ENCODE measurements at places on chromosomes 6 and 20.

- no peak for DNase-seq
Observed at GRCh38 chr6:159012201-159012600, 12.2 kb upstream of the RSPH3 start.

- no peak for DNase-seq
Observed at GRCh38 chr6:101296169-101296960, 97.1 kb upstream of the GRIK2 start.

- no peak for DNase-seq
Observed at GRCh38 chr6:32082478-32082877, 26.7 kb downstream of the TNXB start.

- no peak for DNase-seq
Observed at GRCh38 chr20:61976263-61976643, 89.4 kb downstream of the TAF4 start.

GRCh38 chr6:14711056-14711703, 534.7 kb upstream of the JARID2 start:
- no peak for DNase-seq

Data from stimulated activated CD8-positive, alpha-beta memory T cell treated with anti-CD3 and anti-CD28 coated beads, Interleukin-15, amount 100 ng/mL, for 4 hours (primary cell).